Hematopoietic multipotent progenitor cell treated with erythropoietin and hydrocortisone succinate and interleukin-3 and kit ligand, for 17 days (in vitro differentiated cells): ENCODE measurements at places on chromosomes 4 and X.

- DNase-seq: no peak
These were observed 1.3 kb upstream of the FAT1 start for GRCh38 chr4:186724864-186725468.

GRCh38 chrX:67426946-67427345, 116.9 kb upstream of the AR start:
- DNase-seq: no peak

DNA sequence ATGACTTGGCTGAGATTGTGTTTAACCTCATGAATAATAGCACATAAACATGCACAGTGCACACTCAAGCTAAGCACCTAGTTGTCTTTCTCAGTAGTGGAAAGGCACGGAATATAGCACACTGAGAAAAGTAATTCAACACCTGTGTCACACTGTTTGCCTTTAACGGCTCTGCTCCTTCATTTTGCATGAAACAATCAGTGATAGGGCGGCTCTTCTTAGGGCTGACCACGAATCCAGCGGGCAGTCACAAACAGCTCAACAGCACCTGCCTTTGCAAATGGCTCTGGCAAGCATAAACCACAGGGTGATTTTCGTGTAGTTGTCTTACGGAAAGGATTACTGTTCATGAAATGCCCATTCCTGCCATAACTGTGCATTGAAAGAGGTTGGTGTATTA, 954.0 kb upstream of the TENM3 start:
- DNase-seq: no peak

DNA sequence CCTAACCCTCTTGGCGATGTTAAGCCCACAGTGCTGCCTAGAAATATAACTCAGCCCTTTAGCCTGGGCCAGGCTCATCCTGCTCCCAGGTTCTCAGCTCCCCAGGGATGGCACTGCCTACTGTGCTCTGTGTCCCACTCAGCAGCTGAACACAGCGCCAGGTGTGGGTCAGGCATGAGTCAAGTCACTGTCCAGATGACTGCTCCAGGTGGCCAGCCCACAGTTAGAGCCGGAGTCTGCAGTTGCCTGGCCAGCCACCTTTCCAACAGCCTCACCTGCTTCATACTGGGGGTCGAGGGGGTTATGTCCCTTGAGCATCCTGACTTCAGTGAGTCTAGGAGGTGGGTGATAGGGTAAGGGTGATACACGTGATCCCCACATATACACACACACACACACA, 48.4 kb downstream of the TBC1D14 start:
- no peak for DNase-seq

GRCh38 chr4:158781963-158782362, 13.1 kb downstream of the FNIP2 start:
- DNase-seq: no peak

DNA sequence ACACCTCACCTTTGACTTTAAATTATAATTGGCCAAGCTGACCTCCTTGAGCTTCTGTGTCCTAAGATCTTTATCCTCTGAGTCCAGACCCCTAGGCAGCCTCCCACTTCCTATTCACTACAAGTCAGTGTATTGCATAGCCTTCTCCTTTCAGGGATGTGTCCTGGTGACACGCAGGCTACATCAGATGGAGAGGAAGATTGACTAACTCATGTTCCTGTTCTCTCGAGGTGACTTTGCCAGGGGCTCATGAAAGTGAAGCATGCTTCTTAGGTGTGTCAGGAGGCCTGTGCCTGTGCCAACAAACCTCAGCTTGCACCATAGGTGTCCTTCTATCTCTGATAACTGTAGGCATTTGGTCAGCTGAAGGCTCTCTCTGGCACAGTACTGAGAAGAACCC, 195.7 kb upstream of the HS3ST1 start:
- DNase-seq: no peak

DNA sequence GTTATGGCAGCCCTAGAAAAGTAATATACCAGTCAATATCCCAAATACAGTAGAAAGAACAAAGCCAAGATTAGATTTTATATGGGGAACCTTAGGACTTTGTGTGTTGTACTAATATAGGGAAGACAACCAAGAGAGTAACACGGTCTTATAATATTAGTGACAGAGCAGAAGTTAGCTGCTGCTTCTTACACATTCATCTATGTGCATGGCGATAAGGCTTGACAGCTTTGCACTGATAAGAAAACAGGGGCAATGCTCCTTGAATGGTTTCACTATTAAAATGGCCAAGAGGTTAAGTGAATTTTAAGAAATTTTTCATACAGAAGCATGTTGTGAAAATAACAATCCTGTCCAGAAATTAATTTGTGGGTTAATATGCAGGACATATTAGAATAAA, 521.6 kb downstream of the CCSER1 start:
- no peak for DNase-seq

- DNase-seq: no peak
These were observed 120.8 kb downstream of the RASL11B start for GRCh38 chr4:52982946-52983340.

GRCh38 chr4:7865533-7865932, 74.1 kb downstream of the AFAP1 start:
- DNase-seq: no peak

DNA sequence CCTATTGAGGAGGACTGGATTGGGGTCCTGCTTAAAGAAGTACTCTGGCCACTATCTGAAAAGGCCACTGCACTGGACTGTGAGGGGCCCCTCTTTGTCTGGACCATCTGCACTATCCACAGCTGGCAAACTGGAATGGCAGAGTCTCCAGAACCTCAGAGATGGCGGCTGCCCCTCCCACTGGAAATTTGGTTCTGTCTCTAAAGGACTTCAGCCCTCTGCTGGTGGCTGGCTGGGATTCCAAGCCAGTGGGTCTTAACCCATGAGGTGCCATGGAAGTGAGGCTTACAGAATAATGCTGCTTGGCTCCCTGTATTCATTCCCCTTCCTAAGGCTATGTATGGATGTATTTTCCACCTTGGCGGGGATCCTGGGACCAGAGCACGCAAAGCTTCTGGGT, 41.6 kb upstream of the CYLC1 start:
- no peak for DNase-seq
